Activated T-cell treated with anti-CD3 and anti-CD28 coated beads for 1 hour (primary cell): ENCODE measurements at places on chromosomes 6 and 20.

- no peak for DNase-seq
Measured at GRCh38 chr6:80789912-80790570, 683.6 kb downstream of the BCKDHB start.

- no peak for DNase-seq
Measured at GRCh38 chr20:44914924-44915323, 5.1 kb downstream of the PABPC1L start.

DNA sequence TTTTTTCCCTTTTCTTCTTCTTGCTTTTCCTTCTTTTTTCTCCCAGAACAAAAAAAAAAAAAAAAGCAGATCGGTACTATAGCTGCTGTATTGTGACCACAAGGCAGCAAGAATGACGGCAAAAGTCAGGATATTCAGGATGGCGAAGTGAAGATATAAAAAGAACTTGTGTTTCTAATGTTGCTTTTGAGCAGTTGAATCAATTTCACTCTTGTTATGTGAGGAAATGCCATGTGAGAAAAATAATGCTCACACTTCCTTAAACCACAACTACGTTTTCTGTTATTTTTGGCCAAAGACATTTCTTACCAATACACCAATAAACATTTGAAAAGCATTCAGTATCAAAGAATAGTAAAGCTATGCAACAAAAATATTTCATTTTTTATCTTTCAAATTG is 510.5 kb downstream of the HACE1 start:
- DNase-seq, result no peak

- no peak for DNase-seq
Measured at GRCh38 chr6:72943699-72944098, 281.6 kb downstream of the KHDC1L start.

DNA sequence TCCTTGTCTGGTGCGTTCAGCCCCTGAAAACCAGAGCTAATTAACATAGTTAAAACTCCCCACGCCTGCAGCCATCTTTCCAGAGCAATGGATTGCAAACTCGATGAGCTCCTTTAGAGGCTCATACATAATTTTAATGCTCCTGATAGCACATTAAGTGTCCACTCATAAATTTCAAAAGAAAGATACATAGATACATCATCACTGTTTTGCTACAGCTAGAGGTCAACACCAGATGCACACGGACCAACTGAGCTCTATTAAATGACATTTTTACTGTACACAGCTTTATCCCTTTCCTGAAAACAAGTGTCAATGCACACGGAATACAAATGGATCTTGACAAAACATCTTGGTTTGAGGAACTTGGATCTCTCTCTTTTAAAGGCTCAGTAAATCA is 91.3 kb upstream of the HDAC2 start:
- DNase-seq, result no peak

GRCh38 chr6:98831959-98832283 is 2.5 kb upstream of the POU3F2 start:
- DNase-seq, result no peak

DNA sequence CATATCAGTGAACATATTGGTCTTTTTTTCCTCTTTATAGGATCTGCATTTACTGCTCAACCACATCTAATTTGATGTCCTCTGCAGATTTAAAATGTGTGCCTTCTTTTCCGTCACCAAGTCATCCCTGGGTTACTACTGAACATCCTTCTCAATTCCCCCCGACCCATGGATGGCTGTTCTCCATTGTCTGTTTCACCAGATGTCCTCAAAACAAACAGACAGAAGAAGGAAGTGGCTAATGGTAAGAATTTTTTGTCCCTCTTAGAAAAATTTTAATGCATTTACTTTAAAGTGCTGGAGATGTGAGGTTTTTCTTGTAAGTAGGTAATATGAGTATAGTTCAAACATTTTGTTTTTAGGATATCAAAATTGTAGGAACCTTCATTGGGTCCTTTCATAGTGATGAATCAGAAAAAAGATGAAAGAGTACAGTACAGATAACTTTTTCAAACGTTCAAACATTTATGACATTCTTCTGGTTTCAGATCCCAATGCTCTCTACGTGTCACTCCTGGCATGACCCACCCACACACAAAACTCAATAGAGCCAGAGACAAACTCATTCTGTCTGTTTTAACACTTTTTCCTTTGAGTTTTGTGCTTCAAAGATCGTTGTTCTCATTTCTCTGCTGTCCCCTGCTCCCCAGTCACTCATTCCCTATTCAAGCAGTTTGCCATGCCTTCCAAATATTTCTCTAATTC is 276.4 kb downstream of the PRL start:
- no peak for DNase-seq

DNA sequence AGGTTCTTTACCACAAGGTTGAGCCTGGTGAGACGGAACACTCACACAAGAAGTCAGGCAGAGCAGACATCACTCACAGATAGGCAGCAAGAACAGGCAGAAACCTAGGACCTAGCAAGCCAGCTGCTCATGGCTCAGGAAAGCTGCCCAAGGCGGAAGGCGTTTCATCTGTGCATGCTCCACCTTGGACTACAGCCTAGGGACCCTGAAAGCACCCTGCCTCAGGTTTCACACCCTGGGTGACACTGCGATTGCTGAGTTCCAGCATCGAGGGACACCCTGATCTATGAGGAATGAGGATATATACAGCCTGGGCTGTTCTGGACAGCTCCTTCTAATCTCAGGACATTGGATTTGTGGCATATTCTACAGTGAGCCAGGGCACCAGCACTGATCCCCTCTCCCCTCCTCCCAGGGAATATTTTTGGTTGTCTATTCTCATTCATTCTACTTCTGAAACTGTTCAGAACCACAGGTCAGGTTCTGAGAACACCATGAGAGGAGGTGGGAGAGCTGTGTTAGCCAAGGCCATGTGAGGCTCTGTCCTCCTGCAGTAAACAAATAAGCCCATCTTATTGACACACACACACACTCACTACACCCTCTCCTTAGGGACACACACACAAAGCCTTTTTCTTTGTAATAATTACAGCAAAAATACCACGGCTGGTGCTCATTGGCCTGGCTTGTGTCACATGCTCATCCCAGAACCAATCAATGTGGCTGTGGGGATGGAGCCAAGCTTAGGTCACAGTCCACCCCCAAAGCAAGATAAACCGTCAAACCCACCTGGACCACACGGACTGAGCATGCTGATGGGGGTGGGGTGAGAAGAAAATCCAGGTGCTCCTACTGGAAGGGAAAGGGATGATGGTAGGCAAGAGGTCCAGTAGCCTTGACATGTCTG is 26.3 kb upstream of the PMEPA1 start:
- DNase-seq, result no peak
